ENCODE measurements at places on chromosomes 7 and 10. TPM values are rescaled to one million over a fixed set of nuclear protein-coding genes. Genes with fewer than 3 reads are reported as not detected.

HOGA1 gene
- total RNA-seq = 0.91 TPM

RBP3 gene
- total RNA-seq = not detected

CYP2C8 gene
- total RNA-seq = not detected

CHAT gene
- total RNA-seq = not detected

TLX1 gene
- total RNA-seq = not detected

PTPRN2 gene
- 0.72 TPM for total RNA-seq

KIAA1549 gene
- total RNA-seq = 7.8 TPM

EGR2 gene
- 0.28 TPM for total RNA-seq

MBL2 gene
- total RNA-seq = not detected

ANXA8L1 gene
- 85.5 TPM for total RNA-seq

SPDYE1 gene
- total RNA-seq = not detected

EVX1 gene
- total RNA-seq = 0.07 TPM

PSD gene
- 0.41 TPM for total RNA-seq

PODXL gene
- 55.4 TPM for total RNA-seq

CXCL12 gene
- 0.13 TPM for total RNA-seq

IGFBP1 gene
- 30.8 TPM for total RNA-seq

GBF1 gene
- 26.8 TPM for total RNA-seq

CDNF gene
- 2.4 TPM for total RNA-seq

LEP gene
- not detected for total RNA-seq

GJC3 gene
- 0.27 TPM for total RNA-seq

SFRP4 gene
- 4.2 TPM for total RNA-seq

FFAR4 gene
- total RNA-seq = 0.27 TPM

UPK3BL2 gene
- total RNA-seq = 2.4 TPM

CYP3A7 gene
- not detected for total RNA-seq

CPEB3 gene
- total RNA-seq = 0.39 TPM

ZNF800 gene
- total RNA-seq = 8.9 TPM

HYAL4 gene
- 0.08 TPM for total RNA-seq

PON1 gene
- 0.34 TPM for total RNA-seq

CD36 gene
- total RNA-seq = not detected

AKR1D1 gene
- not detected for total RNA-seq

PLEKHS1 gene
- not detected for total RNA-seq

GIMAP6 gene
- not detected for total RNA-seq

AKR1C3 gene
- total RNA-seq = 1,248 TPM

GATA3 gene
- total RNA-seq = 7.2 TPM

PILRA gene
- 5.2 TPM for total RNA-seq

ANKRD26 gene
- 2.9 TPM for total RNA-seq

C10orf67 gene
- total RNA-seq = 0.10 TPM

ACTL6B gene
- not detected for total RNA-seq

CPED1 gene
- not detected for total RNA-seq

CRCP gene
- total RNA-seq = 25.3 TPM

SUGCT gene
- 1.5 TPM for total RNA-seq

FAM24B gene
- 14.2 TPM for total RNA-seq

SNCG gene
- total RNA-seq = 12.7 TPM

SLC35G1 gene
- total RNA-seq = 9.6 TPM

BHLHA15 gene
- total RNA-seq = 0.63 TPM

TES gene
- 54.0 TPM for total RNA-seq

CYP2C19 gene
- total RNA-seq = 0.02 TPM

EFCAB10 gene
- 3.6 TPM for total RNA-seq

HSPA14 gene
- total RNA-seq = 46.5 TPM

NAT16 gene
- 0.17 TPM for total RNA-seq

GPR26 gene
- total RNA-seq = not detected
